GM23248 (cell line): ENCODE measurements at places on chromosomes 1 and 21. TPM values are rescaled to one million over a fixed set of nuclear protein-coding genes. Genes with fewer than 3 reads are reported as not detected.

DNA sequence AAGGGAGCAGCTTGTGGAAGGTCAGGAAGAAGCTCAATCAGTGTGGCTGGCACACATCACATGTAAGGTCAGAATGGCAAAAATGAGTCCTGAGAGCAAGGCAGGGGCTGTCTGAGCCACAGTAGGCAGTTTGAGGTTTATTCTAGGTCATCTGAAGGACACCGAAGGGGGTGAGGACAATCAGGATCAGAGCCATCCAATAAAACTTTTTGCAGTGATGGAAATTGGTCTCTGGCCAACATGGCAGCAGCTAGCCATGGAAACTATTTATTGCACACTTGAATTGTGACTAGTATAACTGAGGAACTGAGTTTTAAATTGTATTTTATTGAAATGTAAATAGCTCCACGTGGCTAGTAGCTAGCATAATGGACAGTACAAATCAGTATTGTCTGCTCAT lies 97.0 kb upstream of the CACNA1E start:
- no peak for DNase-seq

GRCh38 chr21:33412832-33413519 lies 9.8 kb downstream of the IFNGR2 start:
- DNase-seq: no peak

The ADAMTS5 gene
- total RNA-seq: 9.6 and 11.8 TPM in 2 replicates

The AQP10 gene
- not detected in 2 replicates for total RNA-seq

DNA sequence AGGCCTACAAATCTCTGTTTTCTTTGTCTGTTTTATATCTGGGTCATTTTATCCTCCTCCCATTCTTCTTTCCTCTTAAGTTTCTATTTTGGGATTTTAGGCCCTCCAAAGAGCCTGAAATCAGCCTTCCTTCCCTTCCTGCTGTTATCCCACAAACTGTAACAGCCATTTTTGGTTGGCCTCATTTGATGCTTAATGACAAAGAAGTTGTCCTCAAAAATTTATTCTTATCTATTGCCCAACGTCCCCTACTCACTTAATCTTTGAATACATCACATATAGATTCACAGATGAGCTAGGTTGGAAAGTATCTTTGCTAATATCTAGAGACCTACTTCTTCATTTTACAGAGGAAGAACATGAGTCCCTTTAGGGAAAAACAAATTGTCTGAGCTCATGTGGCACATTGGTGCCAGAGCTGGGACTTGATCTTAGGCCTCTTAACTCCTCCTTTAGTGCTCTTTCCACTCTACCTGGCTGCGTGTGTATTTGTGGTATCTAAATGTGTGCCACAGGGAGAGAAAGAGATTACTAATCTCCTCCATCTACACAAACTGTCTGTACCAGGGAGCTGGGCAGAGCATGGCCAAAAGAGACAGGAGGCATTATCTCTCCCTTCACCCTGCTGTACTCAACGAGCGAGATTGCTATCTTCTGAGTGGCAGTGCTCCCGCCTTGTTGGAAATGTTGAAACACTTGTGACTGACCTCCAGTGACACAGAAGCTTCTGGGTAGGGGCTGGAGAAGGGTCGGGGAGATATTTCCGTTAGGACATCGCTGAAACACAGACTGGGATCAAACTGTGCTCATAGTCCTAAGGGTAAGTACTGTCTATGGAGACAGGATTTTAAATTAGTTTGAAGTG lies 30.1 kb downstream of the RHEX start:
- no peak for DNase-seq

The ZNF683 gene
- total RNA-seq: not detected in 2 replicates
